ENCODE measurements at places on chromosomes 7 and 10. TPM values are rescaled to one million over a fixed set of nuclear protein-coding genes. Genes with fewer than 3 reads are reported as not detected.

- H3K36me3 ChIP-seq, result peaks cover 29% of the 10 kb centered on the region
- H3K4me3 ChIP-seq, result no peak overlapping the region
- H3K27ac ChIP-seq, result no peak overlapping the region
- no peaks in the 10 kb centered on the region for H3K27me3 ChIP-seq
- no peak for DNase-seq
Observed at GRCh38 chr7:42914009-42914408, 2.1 kb upstream of the C7orf25 start.

DNA sequence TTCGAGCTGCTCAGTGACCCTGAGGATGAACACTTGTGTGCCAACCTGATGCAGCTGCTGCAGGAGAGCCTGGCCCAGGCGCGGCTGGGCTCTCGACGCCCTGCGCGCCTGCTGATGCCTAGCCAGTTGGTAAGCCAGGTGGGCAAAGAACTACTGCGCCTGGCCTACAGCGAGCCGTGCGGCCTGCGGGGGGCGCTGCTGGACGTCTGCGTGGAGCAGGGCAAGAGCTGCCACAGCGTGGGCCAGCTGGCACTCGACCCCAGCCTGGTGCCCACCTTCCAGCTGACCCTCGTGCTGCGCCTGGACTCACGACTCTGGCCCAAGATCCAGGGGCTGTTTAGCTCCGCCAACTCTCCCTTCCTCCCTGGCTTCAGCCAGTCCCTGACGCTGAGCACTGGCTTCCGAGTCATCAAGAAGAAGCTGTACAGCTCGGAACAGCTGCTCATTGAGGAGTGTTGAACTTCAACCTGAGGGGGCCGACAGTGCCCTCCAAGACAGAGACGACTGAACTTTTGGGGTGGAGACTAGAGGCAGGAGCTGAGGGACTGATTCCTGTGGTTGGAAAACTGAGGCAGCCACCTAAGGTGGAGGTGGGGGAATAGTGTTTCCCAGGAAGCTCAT lies 1.1 kb downstream of the DDIT4 start:
- peaks cover 7% of the 10 kb centered on the region for H3K36me3 ChIP-seq
- H3K27me3 ChIP-seq, result no peaks in the 10 kb centered on the region
- peaks cover 37% of the 10 kb centered on the region for H3K4me1 ChIP-seq
- H3K4me3 ChIP-seq, result peak overlapping the region; percentile 88

GRCh38 chr7:22109761-22110160 lies 164.1 kb upstream of the CDCA7L start:
- peak; percentile 29 for DNase-seq
- no peak overlapping the region for H3K27ac ChIP-seq
- no peaks in the 10 kb centered on the region for H3K27me3 ChIP-seq
- H3K36me3 ChIP-seq, result no peaks in the 10 kb centered on the region
- H3K4me3 ChIP-seq, result no peak overlapping the region
- H3K4me1 ChIP-seq, result no peaks in the 10 kb centered on the region

DNA sequence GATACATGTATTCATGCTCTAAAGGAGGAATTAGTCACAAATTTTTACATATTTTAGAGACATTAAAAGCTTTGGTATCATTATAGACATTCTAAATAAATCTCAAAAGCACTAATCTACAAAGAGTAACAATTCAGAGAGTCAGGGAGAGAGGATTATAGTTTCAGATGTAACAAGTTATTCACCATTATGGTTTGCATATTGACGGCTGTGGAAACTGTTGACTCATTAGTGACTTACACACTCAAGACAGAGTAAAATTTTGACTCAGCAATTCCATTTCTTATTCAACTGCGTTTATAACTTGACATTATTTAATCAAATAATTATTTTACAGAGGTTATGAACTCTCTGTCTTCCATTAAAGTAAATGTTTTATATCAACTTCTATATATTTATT lies 95.4 kb upstream of the SEMA3C start:
- no peak overlapping the region for H3K4me3 ChIP-seq
- H3K36me3 ChIP-seq, result no peaks in the 10 kb centered on the region
- no peak for DNase-seq
- no peaks in the 10 kb centered on the region for H3K27me3 ChIP-seq
- H3K4me1 ChIP-seq, result no peaks in the 10 kb centered on the region

DNA sequence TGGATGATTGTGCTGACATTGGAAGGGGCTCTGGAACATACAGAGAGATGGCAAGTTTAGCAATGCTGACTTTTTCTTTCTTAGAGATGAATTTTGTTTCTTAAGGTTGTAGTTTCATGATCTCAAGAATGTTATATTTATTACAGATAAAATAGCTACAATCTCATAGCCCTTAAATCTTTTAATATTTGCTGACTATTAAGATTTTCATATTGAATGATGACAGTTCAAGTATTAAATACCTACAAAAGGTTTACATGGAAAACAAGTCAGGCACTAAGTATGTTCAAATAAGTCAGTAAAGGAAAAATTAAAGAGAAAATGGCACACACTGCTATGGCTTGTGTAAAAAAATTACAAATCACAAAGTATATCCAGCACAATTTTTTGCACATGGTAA lies 252.1 kb upstream of the SLC26A5 start:
- H3K4me1 ChIP-seq, result no peaks in the 10 kb centered on the region
- no peaks in the 10 kb centered on the region for H3K36me3 ChIP-seq
- H3K27ac ChIP-seq, result no peak overlapping the region
- DNase-seq, result no peak
- no peaks in the 10 kb centered on the region for H3K27me3 ChIP-seq

- H3K27me3 ChIP-seq, result peaks cover 5% of the 10 kb centered on the region
- DNase-seq, result no peak
- no peak overlapping the region for H3K27ac ChIP-seq
- no peaks in the 10 kb centered on the region for H3K4me1 ChIP-seq
- no peak overlapping the region for H3K4me3 ChIP-seq
Observed at GRCh38 chr7:134334408-134334807, 17.7 kb upstream of the SLC35B4 start.

DNA sequence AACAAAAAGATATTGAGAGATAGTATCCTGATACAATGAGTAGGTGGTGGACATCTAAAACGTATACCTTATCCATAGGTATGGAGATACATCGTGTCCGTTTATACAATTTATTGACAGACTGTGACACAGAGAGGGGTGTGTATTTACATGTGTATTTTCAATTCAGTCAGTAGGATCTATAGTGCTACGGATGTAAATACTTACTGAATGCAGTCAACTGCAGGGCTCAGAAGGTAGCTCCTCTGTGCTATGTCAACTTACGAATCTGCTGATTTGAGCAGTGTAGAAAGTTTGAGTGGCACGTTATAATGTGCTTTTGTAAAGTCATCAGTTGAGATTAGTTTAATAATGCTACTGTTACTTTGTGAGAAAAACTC lies 626 bp downstream of the ZNF804B start:
- no peaks in the 10 kb centered on the region for H3K4me1 ChIP-seq
- no peak overlapping the region for H3K4me3 ChIP-seq
- H3K36me3 ChIP-seq, result no peaks in the 10 kb centered on the region
- H3K27ac ChIP-seq, result no peak overlapping the region
- H3K27me3 ChIP-seq, result peaks cover 5% of the 10 kb centered on the region

GRCh38 chr7:82441669-82442478 lies 1.7 kb downstream of the CACNA2D1 start:
- H3K36me3 ChIP-seq, result no peaks in the 10 kb centered on the region
- H3K4me3 ChIP-seq, result no peak overlapping the region
- peaks cover 6% of the 10 kb centered on the region for H3K27me3 ChIP-seq
- DNase-seq, result no peak
- H3K27ac ChIP-seq, result no peak overlapping the region
- H3K4me1 ChIP-seq, result peaks cover 7% of the 10 kb centered on the region

DNA sequence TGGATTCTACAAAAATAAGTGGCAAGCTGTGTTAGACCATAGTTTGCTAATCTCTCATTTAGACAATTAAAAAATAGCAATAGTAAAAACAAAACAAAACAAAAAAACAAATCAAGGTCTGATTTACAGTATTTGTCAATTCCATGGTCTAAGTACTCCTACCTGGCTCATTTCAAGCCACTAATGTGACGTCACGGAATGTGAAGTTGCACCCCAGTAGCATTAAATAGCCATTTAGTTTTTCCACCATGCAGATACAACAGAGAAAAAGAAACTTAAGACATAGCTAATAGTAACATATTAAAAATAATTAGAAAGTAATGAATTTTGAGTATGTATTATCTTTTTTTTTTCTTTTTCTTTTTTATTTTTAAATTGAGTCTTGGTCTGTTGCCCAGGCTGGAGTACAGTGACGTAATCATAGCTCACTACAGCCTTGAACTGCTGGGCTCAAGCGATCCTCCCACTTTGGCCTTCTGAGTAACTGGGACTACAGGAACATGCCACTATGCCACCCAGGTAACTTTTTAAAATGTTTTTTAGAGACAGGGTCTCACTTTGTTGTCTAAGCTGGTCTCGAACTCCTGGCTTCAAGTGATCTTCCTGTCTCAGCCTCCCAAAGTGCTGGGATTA lies 101.2 kb downstream of the MKX start:
- no peak overlapping the region for H3K4me3 ChIP-seq
- H3K4me1 ChIP-seq, result no peaks in the 10 kb centered on the region
- no peaks in the 10 kb centered on the region for H3K36me3 ChIP-seq
- no peak for DNase-seq

DNA sequence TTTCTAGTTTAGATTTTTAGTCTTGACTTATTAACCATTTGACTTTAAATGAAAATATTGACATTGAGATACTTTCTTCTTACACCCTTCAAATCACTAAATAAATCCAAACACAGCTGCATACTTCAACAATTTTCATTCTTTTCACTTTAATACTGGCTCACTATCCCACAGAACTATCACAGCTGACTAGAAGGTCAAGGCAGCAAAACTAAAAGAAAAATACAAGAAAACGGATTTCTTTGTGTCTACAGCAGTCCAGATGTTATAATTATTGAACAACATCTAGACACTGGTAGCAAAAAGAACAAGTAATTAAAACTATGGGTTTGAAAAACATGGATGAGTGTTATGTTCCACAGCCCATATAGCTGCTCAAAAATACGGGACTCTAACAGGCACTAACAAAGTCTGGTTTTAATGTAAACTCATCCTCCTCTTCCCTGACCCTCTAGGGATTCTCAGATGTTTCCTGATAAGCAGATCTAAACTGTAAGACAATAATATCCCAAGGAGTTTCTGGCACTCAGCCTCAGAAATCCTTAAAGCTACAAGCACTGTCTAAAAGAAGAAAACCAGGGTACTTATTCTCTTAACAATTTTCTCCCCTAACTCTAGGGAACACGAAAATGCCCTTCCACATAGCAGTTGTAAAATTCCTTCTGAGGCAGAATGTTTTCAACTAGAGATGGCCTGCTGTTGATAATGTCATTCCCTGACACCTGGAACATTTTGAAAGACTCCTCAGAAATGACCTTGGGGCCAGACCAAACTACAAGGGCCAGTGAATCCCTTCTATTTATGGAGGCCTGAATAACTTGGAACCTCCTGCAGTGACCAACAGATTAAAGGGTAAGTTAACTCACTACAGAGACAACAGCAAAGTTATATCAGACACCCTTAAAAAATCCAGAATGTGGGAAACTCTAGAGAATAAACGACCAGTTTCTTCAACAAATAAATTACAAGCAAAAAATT lies 12.8 kb downstream of the DNMBP start:
- peaks cover 3% of the 10 kb centered on the region for H3K4me1 ChIP-seq
- no peaks in the 10 kb centered on the region for H3K36me3 ChIP-seq
- no peak for DNase-seq
- H3K27me3 ChIP-seq, result no peaks in the 10 kb centered on the region

GRCh38 chr10:131824371-131825149 lies 76.2 kb upstream of the PPP2R2D start:
- H3K27ac ChIP-seq, result no peak overlapping the region
- H3K27me3 ChIP-seq, result no peaks in the 10 kb centered on the region
- DNase-seq, result no peak
- H3K4me1 ChIP-seq, result no peaks in the 10 kb centered on the region
- H3K4me3 ChIP-seq, result no peak overlapping the region

- H3K4me3 ChIP-seq, result no peak overlapping the region
- H3K27me3 ChIP-seq, result no peaks in the 10 kb centered on the region
- no peaks in the 10 kb centered on the region for H3K4me1 ChIP-seq
- no peak for DNase-seq
- no peak overlapping the region for H3K27ac ChIP-seq
Observed at GRCh38 chr10:133072196-133072595, 15.5 kb upstream of the ADGRA1 start.

DNA sequence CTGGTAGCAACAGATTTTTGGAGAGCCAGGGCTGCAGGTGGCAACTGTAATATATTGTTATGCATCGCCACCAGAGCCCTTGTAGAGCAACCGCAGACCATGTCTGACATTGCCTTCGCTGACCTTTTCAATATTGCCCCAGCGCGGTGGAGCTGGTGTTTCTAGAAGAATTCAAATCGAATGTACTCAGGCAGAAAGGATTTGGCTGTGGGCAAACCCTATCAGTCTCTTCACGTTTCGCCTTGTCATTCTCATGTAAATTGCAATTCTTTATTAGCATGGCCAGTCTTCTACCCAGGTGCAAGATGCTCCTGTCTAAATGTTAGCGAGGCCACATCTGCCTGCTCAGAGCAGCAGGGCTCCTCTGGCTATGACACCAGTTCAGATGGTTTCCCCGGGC lies 490.2 kb upstream of the AUTS2 start:
- no peak for DNase-seq
- H3K4me1 ChIP-seq, result no peaks in the 10 kb centered on the region
- H3K27ac ChIP-seq, result no peak overlapping the region
- H3K4me3 ChIP-seq, result no peak overlapping the region
- H3K36me3 ChIP-seq, result no peaks in the 10 kb centered on the region
- no peaks in the 10 kb centered on the region for H3K27me3 ChIP-seq

DNA sequence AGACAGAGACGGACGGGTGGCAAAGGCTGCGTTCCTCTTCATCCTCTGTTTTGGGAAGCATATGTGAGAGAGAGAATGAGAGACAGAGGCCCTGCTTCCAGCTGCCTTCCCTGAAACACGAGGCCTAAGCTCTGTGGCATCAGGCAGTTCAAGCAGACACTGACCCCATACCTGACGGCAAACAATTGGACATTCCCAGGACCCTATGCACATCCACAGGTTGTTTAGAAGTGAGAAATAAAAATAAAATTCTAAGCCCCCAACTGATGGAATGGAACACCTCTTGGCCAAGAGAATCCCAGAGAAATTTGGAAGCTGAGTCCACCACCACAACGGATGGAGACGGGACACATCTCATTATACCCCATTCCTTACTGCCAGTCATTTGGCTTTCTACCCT lies 105.3 kb downstream of the CPXM2 start:
- H3K4me3 ChIP-seq, result no peak overlapping the region
- H3K27ac ChIP-seq, result no peak overlapping the region
- no peaks in the 10 kb centered on the region for H3K36me3 ChIP-seq
- H3K4me1 ChIP-seq, result no peaks in the 10 kb centered on the region
- no peaks in the 10 kb centered on the region for H3K27me3 ChIP-seq

DNA sequence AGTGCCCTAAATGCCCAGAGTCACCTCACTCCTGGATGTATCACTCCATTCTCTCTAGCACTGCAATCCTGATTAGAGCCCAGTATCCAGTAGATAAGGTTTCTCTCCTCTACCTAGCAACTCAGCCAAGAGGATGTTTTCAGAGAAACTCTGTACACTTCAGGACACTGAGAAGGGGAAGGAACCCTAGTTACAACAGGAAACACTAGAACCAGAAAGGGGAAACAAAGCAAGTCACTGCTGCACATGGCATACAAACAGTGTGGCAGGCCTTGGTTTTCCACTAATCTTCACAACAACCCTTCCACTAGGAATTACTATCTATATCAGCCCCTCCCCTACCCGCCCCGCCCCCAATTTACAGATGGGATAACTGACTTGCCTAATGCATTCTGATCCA lies 1.6 kb downstream of the FAM204A start:
- H3K27ac ChIP-seq, result no peak overlapping the region
- H3K4me1 ChIP-seq, result peaks cover 32% of the 10 kb centered on the region
- H3K36me3 ChIP-seq, result peaks cover 10% of the 10 kb centered on the region
- H3K27me3 ChIP-seq, result no peaks in the 10 kb centered on the region
- DNase-seq, result no peak

STOX1 gene
- 0.30 TPM for total RNA-seq

CUBN gene
- total RNA-seq, result 4.7 TPM

NOS3 gene
- total RNA-seq, result 10.7 TPM

SPOCK2 gene
- 683 TPM for total RNA-seq

DKK1 gene
- not detected for total RNA-seq

RSPH10B gene
- not detected for total RNA-seq

CDH23 gene
- 5.6 TPM for total RNA-seq

GBX1 gene
- not detected for total RNA-seq

All from CD4-positive, CD25-positive, alpha-beta regulatory T cell (primary cell).